SK-N-MC (cell line): ENCODE measurements at places on chromosomes 11 and 22.

DNA sequence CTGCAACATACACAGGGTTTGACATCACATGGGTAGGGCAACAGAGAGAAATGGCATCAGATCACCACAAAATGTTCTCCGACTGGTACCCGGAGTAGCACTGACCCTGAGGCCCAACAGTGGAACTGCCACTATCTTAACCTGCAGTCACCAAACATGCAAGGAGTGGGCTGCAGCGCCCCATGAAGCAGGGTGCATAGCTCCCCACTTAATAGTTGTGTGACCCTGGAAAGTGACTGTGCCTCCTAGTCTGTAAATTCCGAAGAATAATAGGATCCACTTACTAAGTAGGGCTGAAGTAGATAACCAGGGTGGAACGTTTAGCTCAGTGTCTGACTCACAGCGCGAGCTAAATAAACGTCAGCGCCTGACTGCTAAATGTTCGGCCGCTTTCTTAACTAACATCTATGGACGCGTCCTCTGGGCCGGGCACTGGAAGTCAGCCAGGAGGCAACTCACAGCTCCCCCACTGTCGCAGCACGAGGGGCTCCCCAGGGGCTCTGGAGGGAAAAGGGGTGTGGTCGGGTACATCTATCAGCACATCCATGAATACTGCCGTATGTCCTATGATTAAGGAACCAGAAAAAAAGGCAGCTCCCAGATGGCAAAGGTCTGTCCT is 777 bp downstream of the LTO1 start:
- DNase-seq: no peak

GRCh38 chr11:109307366-109307765 is 114.6 kb upstream of the C11orf87 start:
- no peak for DNase-seq

DNA sequence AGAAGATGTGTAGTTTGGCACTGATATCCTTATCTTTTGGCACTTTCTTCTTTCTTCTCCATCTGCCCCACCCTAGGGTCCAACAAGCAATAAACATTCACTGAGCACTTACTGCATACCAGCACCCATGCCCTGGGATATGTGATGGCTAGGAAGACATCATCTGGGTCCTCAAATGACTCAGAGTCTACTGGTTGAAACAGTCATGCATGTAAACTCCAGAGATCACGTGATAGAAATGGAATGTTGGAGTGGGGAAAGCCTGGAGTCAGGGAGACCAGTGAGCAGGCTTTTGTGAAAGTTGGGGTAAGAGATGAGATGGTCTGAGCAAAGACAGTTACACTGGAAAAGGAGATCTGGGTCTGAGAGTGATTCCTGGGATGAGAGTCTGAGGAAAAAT is 724.9 kb upstream of the TENM4 start:
- no peak for DNase-seq

DNA sequence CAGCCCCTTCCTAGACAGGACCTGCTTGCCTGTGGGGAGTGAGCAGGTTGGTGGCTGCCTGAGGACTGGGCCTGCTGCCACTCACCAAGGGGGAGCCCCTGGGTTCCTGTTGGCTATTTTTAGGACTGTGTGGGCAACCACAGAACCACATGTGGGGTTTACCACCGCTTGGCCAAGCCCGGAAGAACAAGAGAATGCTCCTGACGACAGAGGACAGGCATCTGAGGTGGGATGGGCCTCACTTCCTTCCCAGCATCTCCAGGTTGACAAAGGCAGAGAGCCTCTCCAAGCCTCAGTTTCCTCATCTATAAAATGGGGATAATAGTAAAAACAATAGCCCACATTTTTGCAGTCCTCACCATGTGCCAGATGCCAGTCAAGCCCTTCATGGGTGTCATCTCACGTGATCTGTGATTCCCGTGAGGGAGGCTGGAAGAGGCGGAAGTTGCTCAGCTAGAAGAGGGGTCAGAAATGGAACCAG is 43.6 kb downstream of the LRRC32 start:
- no peak for DNase-seq

DNA sequence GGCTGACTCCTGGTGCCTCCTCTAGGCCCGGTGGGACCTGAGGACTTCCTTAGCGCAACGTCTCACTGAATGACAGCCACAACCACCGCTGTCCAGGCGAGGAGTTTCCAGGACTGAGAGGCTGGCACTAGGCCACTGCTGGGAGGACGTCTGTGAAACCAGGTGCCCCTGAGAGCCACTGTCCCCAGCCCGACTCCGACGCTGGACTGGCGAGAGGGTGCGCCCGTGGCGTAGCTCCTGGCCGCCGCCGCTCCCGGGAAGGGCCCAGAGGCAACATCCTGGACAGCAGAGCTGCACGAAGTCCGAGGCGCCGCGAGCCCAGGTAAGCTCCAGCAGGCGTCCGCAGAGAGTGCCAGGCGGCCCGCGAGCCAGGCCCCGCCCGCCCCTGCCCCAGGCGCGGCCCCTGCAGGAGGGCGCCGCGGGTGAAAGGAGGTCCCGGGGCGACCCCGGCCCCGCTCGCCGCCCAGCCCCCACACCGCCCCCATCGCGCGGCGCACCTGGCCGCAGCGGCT is 525 bp downstream of the DGCR2 start:
- DNase-seq: no peak

DNA sequence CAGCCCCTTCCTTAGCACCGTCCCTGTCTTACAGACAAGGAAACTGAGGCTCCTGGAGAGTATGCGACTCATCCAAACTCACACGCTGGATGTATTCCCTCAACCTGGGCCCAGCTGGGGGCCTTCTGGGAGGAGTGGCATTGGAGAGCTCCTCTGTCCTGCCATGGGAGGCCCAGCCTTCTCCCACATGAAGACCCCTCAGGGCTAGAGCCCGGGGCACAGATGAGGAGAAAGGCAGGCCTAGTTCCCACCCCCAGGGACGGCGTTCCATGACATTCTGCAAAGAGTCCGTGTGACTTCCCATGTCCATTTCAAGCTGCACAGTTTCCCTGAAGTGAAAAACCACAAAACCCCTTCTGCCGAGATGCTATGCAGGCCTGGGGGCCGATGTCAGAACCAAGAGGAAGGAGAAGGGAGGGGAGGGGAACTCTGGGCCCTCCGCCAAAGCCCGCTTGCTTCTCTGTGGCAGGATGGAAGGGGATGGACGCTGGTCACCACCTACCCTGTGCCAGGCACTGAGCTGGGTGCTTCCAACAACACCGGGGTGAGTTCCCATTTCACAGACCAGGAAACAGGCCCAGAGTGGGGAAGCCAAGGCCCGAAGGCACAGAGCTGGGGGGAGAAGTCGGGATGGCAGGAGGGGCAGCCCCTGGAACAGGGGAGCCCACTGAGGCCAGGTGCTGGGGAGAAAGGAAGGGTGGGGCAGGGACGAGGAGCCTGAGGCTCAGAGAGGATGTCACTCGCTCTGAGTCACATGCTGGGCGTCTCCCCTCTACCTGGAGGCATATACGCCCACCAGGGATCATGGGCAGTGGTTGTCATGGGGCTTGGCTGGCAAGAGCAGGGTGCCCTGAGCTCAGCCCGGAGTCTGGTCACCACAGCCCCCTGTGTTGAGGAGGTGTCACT is 15.7 kb downstream of the RAC2 start:
- no peak for DNase-seq

GRCh38 chr11:122343210-122343609 is 227.2 kb upstream of the BLID start:
- DNase-seq: no peak
